ENCODE measurements at places on chromosomes 7 and 10. TPM values are rescaled to one million over a fixed set of nuclear protein-coding genes. Genes with fewer than 3 reads are reported as not detected.

DNA sequence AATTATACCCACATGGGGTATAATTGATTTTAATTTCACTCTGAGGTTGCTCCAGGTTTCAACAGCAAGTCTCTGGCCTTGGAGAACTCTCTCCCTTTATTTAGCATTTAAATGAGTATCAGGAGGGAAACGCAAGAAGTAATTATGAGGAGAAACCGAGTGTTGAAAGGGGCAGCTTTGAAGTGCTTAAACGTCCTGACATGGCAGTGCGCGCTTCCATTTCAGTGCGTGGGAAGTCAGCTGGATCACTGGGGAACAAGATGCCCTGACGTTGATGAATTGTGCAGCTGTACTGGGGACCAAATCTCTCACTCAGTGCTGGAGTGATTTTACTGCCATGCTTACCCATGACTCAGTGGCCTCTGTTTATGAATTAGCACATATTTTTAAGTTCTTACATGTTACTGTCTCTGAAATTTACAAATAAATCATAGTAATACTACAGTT lies 106.0 kb upstream of the PRR15 start:
- no peak for DNase-seq

DNA sequence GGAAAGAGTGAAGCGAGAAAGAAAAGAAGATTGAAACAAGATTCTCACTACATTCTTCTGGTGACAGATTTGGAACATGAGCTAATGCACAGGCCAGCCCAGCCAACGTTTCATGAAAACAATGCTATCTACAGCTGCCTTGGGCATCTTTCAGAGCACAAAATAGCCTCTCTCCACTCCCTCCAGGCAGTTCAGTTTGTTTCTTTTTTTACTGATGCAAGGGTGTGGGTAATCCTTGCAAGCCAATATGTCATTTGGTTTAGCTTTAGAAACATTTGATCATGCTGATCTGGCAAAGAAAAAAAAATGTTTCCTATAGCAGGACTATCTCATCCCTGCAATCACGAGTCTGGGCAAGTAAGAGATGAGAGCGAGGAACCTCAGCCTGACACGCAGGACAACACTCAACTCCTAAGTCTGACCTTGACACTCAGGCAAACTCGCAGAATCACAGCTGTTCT lies 35.9 kb downstream of the SVIL start:
- no peak for DNase-seq

DNA sequence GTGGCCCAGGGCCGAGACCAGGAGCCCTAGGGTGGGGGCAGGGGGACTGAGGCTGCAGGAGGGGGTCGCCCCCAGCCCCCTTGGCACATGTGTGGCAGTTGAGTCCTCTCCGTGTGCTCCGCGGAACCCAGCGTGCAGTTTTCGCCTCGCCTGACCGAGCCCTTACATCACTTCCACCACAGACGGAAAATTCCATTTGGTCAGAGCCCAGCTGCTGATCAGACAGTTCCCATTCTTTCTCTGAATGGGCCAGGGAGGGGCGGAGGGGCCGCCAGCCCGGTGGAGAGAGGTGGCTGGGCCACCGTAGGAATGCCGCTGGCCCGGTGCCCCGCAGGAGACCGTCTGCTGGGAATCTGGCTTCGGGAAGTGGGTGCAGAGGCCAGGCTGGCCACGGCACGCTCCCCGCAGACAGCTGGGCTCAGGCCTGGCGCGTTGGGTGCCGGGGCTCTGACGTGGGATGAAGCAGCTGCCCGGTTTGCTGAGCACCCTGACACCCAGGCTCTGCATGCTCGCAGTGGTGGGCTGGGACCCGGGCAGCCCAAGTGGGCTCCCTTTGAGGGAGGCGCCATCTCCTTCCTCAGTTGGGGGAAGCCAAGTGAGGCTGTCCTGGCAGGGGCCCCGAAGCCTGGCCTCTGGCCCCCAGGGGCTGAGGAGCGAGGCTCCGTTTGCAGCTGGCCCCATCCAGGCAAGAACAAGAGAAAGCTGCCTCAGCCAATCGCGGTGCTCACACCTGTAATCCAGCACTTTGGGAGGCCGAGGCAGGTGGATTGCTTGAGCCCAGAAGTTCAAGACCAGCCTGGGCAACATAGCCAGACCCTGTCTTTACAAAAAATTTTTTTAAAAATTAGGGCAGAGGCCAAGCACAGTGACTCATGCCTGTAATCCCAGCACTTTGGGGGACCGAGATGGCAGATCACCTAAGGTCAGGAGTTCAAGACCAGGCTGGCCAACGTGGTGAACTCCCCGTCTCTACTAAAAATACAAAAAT lies 9.9 kb downstream of the TTYH3 start:
- peak; percentile 29 for DNase-seq

GRCh38 chr7:112721366-112721765 lies 68.8 kb downstream of the TMEM168 start:
- no peak for DNase-seq

DNA sequence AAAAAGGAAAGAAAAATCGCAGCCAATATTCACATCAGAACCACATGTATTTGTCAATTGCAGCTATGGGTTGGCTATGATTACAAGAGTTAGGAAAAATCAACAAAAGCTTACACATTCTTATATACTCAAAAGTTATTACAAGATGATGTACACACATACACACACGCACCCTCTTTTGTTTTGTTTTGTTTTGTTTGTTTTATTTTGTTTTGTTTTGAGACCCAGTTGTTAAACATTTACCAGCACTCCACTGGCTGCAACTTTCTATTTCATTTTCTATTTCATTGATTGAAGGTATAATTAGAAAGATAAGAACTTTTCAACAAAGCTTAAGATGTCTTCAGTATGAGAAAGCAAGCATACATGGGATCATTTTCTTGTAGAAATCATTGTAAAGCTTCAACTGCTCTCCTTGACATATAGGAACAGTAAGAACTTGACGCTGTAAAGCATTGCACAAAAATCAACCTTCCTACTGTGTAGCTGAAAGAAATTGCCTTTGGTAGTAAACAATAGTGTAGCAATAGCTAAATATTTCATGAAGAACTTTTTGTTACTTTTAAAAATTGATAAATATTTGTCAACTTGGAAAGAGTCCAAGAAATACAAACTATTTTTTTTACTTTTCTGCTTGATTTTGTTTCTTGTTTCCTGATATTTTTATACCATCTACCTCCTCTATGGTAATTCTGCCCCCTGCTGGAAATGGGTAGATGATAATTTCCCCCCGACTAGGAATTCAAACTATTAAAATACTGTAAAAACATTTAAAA lies 205.9 kb downstream of the MBL2 start:
- DNase-seq: peak; percentile 42

DNA sequence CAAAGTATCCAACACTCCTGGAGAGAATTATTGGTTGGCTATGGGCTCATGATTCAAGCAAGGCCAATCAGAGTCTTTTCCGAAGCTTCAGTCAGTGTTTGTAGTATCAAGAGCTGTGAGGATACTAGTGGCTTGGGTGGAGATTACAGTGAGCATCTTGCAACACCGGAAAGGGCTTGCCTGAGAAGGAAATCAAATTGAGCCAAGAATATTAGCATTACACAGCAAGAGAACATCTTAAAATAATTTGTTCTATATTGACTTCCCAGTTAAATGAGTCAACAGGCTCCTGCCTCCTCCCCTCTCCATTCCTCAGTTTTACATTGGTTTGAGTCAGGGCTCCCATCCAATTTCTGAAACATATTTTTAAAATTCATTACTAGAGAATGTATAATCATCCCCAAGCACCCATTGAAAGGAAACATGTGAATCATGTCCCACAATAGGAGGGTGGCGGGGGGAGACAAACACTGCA lies 127.4 kb downstream of the ELAPOR2 start:
- peak; percentile 62 for DNase-seq

GRCh38 chr10:44348496-44348895 lies 36.4 kb downstream of the CXCL12 start:
- DNase-seq: no peak

DNA sequence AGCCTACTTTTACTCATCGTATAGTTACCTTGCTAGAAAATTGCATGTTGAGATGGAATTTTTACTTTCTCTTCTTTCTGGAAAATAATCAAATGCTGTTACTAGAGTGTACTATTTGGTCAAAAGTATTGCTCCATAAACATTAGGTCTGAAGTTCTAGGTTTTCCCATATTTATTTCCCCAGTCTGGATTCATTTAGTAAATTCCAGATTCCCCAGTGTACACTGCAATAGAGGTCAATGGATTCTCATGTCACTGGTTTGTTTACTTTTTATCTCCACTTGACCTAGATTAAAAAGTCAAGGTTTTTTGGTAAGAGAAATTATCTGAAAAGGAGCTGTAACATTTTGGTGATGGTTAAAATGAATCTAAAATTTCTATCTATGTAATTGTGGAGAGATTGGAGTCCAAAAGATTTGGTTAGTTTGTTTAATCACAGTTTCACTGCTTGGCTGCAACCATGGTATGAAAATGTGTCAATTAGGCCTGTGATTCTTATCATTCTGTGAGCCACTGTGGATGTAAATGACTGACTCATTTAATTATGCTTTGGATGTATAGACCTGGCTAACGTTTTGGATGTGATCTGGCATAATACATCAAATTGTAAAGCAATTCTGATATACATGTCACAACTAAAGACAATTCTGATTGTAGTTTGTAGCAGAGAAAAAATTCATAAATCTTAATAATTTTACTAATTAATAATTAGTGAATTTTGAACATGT lies 32.7 kb upstream of the STEAP4 start:
- DNase-seq: no peak

GRCh38 chr10:133094866-133095265 lies 7.1 kb downstream of the ADGRA1 start:
- DNase-seq: no peak

- DNase-seq: no peak
Observed at GRCh38 chr7:94466516-94466915, 43.1 kb upstream of the CASD1 start.

- DNase-seq: no peak
Observed at GRCh38 chr7:29971566-29972314, 17.9 kb downstream of the SCRN1 start.

DNA sequence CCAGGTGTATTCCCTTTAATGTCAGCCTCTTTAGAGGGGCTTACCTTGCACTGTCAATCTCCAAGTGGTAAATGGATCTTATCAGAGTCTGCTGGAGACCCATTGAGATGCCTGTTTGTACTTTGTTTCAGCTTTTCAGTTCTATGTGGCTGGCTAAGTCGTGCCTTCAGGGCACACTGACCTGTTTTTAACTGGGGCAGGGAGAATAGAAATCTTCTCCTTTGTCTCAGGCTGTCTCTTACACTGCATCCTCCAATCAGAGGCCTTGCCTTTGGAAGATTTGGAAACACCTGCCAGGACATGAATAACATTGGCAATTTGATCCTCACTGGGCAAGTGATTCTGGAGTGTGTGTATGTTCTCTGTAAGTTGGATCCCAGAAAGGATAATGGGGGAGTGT lies 65.0 kb downstream of the POU6F2 start:
- no peak for DNase-seq

- no peak for DNase-seq
Observed at GRCh38 chr10:63077800-63078199, 55.3 kb upstream of the NRBF2 start.

GRCh38 chr7:142319970-142320369 lies 62.1 kb upstream of the PRSS58 start:
- no peak for DNase-seq

- peak; percentile 38 for DNase-seq
Observed at GRCh38 chr7:136953386-136953785, 84.9 kb downstream of the CHRM2 start.

DNA sequence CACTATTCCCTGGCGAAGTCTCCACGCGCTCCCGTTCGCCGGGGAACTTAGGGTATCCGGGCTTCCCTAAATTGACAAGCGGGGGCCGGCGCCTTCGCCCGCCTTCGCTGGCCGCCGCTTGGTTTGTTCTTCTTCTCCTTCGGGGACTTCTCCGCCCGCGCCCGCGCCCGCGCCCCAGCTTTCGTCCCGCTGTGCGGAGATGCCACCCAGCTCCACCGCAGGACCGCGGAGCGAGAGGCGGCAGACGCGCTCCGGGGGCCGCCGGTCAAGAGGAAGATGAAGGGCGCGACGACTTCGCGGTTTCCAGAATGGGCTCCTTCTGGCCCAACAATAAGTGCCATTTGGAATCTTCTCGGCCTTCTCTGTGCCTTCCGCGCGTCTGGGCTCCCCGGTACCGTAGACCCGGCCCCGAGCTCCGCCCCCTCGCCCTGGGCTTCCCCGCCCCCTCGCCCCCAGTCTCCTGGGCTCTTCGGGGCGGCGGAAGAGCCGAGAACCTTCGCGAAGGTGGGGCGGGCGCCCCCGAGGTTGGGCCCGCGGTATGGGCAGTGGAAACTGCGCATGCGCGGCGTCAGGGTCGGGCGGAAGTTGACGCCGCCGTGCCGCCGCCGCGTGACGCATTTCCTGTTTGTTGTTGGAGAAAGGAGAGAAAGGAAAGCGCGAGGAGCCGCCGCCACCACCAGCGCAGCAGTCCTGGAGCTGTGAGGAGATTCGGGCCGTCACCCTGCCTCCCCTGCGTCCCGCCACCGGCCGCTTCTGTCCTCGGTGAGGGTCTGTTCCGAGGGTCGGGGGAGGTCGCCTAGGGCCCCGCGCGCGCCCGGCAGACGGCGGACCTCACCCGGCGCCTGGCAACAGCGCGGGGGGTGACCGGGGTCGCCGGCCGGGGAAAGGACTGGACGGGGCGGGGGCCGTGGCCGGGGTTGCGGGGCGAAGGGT lies at the start of gene DNAJB6:
Gene DNAJB6, plus strand, starts transcription at position 622 of the 933 bp plus-strand sequence. CDS start 21,569 bp downstream, outside the sequence.
- peak; percentile 92 for DNase-seq

- no peak for DNase-seq
Observed at GRCh38 chr7:120741371-120742042, 116.4 kb downstream of the TSPAN12 start.

DNA sequence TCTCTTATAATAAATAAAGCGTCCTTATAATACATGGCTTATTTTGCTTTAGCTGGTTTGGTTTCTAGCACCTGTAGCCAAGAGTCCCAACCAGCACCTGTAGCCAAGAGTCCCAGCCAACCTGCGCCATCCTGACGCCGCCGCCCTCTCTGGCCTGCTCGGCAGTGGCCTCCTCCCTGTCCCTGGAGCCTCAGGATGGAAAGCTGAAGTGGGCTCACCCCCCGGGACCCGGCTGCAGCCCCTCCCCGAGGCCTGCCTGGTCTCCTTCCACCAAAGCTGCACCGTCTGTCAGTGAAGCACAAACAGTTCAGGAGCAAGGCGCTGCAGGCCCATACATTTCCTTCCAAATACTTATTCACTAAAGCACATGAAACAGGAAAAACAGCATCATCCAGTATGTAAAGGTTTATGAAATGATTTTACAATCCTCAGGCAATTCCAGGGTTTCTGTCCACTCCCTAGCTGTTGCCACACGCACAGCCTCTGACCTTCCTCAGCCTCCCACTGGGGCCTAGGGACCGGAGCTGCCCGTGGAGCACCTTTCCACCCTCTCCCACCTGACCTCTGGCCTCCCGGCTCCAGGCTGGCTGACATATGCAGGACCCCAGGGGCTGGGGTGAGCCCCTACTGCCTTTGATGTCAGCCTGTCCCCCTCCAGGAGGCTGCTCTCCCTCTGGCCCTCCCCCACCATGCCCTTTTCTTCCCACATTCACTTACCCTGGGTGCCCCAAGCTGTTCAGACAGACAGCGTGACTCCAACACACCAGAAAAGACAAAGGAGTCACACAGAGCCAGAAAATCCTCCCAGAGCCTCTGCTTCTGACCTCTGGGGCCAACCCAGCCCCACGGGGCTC lies 149.6 kb upstream of the PPP2R2D start:
- no peak for DNase-seq

- no peak for DNase-seq
Observed at GRCh38 chr7:84238596-84238995, 44.0 kb upstream of the SEMA3A start.

Gene ANKRD61
- total RNA-seq: 0.37 TPM

Gene PDZD7
- 0.80 TPM for total RNA-seq

Gene FZD8
- 55.9 TPM for total RNA-seq

Gene SPDYE16
- not detected for total RNA-seq

Gene EPHA1
- not detected for total RNA-seq

Gene CFAP43
- total RNA-seq: not detected

Gene GIMAP1
- not detected for total RNA-seq

Gene GIMAP6
- total RNA-seq: 1.6 TPM

Gene VPS37D
- total RNA-seq: 4.7 TPM

Gene GHRHR
- not detected for total RNA-seq

Gene TRIM73
- total RNA-seq: not detected
